ENCODE measurements at places on chromosomes 5 and 9.

DNA sequence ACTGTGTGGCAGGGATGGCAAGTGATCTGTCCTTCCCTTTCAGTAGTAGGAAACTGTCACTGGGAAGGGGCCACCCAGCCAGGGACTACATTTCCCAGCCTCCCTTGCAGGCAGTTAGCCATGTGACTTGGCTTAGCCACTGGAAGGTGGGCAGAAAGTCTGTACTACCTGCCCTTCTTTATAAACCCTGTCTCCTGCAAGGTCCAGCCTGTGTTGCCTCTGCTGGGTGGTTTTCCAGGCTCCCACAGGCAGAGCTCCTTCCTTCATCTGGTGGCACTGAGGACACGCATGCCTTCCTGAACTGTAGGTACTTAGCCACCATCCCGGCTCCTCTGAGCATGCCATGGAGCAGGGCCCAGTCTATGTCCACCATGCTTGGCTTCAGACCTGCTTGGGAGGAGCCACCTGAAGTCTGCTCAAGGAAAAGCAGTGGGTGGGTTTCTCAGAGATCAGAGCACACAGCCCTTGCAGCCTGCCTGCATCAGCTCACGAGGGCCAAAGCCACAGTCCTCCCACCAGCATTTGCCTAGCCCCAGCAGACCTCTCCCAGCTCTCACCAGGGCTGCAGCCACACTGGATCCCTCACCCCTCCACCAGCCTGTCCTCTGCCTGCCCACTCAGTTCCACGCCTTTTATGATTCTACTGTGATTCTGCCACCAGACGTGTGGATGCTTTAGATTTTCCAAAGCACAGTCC is 16.7 kb upstream of the SLC25A51 start:
- peak; percentile 19 for DNase-seq

DNA sequence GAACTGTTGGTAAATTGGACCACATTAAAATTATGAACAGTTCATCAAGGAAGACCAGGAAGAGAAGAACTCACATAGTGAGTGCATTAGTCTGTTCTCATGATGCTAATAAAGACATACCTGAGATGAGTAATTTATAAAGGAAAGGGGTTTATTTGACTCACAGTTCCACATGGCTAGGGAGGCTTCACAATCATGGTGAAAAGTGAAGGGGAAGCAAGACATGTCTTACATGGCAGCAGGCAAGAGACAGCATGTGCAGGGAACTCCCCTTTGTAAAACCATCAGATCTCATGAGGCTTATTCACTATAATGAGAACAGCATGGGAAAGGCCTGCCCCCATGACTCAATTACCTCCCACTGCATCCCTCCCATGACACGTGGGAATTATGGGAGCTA is 135.9 kb upstream of the MAN2A1 start:
- DNase-seq, result no peak

DNA sequence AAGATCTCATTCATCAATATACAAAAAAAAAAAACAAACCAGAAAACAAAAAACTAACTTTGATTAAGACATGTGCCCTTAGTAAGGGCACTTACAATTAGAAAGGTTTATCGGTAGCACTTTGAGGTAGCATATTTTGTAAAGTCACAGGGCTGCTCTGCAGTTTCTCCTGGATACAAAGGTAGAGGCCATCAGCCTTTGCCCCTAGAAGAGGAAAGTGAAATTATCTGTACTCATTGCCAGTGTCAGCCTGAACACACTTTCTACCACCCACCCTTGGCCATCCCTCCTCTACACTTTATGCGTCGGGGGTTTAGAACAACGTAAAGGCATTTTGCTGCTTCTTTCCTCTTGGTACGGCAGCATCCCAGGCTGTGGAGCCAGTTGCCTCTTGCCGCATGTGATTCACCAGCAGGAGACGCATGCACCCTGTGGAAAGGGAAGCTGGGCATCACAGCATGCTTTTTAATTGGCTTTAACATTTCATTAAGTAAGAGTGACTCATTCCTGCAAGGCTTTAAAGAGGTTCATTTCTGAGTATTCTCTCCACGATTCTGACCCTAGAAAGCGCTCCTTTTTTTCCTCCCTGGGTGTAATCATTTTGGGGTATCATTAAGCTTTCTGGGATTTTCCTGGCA is 84.6 kb downstream of the CEMIP2 start:
- peak; percentile 10 for DNase-seq

DNA sequence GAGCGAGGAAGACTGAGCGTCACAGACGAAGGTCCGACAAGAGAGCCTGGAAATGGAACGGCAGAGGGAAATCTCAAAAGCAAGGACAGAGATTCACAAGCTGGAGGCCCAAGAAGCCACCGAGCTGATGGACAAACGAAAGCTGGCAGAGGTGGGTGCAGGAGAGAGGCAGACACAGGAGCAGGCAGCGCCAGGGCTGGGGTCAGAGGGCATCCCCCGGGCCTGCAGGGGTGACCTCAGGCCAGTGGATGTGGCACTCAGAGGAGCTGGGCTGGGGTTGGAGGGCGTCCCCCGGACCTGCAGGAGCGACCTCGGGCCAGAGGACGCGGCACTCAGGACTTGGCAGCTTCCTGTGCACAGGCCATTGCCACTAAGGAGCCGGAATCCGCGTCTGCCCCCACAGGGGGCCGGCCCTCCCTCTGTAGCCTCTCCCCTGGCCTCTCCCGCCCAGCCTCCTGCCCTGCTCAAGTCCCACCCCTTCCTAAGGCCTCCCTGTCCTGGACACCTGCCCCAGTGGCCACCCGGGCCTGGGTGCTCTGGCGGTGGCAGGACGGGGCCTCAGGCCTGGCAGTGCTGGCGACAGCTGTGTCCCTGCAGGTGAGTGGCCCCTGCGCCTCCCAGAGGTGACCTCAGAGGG is 40.4 kb downstream of the EXD3 start:
- DNase-seq, result no peak

GRCh38 chr9:91768977-91769916 is 180.8 kb downstream of the ROR2 start:
- no peak for DNase-seq

DNA sequence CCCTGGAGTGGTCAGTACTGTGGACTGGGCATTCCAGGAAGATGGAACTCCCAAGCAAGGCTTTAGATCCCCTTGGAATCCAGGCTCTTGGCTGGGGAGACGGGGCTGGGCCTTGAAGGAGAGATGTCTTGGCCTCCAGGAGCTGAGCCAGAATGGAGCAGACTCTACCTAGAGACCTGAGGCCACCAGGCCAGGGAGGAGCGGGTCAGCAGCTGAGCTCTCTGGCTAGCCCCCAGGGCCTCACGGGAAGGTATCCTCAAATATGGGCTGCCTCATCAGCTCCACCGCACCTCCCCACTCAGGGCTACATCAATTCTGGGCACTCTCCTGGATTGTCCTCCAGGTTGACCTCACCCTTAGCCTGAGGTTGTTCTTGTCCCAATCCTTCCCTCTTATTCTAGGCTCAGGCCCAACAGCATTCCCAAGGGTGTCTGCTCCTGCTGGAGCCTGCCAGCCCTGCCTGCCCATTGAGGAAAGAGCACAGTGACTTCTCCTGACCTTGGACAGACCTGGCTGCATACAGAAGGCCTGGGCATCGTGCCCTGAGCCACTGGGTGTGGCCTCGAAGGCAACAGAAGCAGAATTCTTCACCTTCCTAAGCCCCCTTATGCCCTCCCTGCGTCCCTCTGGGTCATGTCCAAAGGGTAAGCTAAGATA is 3.0 kb upstream of the PDLIM4 start:
- DNase-seq, result no peak

GRCh38 chr5:157343842-157344790 is 78.2 kb downstream of the CYFIP2 start:
- DNase-seq, result peak; percentile 68

- DNase-seq, result no peak
Observed at GRCh38 chr9:131258698-131259431, 17.4 kb downstream of the FAM78A start.
